ENCODE measurements at places on chromosomes 7 and 10.

DNA sequence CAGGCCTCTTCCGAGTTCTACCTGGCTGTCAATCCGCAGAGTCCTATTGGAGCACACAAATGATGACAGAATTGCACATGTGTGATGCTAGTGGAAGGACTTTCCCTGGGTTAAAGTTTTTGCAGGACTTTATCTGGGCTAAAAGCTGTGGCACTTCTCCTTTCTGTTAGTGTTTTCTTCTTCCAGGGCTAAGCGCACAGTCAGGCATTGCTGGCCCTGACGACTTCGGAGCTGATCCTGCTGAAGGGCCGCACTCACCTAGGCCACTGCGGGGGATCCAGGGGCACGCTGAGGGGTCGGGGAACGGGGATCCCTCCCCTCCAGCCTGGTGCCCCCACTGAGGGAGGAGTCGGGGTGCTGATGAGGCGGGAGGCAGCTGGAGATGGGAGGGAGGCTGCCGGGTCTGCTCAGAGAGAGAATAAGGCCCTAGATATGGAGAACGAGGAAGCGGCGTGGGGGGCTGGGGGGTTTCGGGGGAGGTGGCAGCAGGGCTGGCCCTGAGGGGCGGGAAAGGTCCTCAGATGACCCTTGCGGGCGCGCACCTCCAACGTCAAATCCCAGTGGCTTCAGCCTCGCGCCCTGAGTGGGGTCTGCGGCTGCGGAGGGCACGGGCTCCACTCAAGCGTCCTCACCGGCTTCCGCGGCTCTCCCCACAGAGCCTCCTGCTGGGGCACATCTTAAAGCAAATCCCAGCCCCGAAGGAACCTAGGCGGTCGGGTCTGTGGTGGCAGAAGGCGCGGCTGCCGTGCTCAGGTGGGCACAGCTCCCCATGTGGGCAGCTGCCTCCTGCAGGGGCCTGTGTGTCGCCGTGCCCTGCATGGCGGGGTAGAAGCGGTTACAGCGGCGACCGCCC is 30.9 kb downstream of the AGR3 start:
- DNase-seq: no peak

DNA sequence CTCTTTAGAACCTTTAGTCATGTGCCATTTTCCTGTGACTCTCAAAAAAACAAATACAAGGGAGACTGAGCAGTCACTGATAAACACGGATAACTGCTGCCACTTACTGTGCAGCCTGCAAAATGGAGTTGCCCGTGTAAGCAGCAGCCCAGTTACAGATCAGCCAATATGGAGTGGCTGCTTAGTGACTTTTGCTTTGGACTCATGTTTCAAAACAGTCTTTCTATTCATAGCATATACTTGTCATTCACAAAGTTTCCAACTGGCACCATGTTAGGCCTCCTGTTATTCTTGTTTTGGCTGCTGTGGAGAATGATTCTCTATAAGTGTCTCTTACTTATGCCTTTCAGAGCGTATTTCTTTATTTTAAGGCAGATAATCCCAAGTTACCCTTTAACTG is 3.0 kb downstream of the FAM204A start:
- DNase-seq: no peak

GRCh38 chr7:140417456-140418155 is 13.7 kb downstream of the RAB19 start:
- DNase-seq: no peak

- DNase-seq: no peak
Measured at GRCh38 chr10:96721207-96721572, 876 bp upstream of the PIK3AP1 start.

GRCh38 chr10:30365278-30365677 is 16.2 kb upstream of the MTPAP start:
- DNase-seq: no peak

- DNase-seq: no peak
Measured at GRCh38 chr7:20539201-20539600, 76.3 kb upstream of the ABCB5 start.

DNA sequence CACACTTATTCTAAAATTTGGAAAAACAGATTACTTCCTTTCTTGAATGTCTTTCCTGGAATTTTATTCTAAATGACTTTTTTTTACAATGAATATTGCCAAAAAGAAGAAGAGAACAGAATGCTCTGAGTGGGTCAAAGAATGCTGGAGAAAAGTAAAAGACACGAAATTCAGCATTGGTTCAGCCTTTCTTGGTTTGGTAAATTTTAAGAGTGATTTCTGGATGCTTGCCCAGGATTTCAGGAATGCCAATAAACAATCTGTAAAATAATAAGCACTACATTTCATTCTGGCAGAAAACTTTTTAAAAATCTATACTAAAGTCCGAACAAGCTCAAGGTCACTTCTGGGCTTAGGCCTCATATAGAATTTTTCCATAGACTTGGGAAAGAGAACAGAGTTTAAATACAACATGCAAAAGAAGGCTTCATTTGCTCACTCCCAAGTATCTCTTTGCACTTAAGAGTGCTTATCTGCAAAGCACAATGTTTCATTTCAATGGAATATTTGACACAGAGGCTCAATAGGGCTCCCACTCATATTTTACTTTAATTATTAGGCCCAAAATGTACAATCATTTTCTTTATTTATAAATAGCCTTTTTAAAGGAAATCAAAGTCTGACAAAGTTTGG is 359.5 kb upstream of the ANKRD30A start:
- no peak for DNase-seq

- no peak for DNase-seq
Measured at GRCh38 chr10:77638321-77639101, 903 bp upstream of the KCNMA1 start.

DNA sequence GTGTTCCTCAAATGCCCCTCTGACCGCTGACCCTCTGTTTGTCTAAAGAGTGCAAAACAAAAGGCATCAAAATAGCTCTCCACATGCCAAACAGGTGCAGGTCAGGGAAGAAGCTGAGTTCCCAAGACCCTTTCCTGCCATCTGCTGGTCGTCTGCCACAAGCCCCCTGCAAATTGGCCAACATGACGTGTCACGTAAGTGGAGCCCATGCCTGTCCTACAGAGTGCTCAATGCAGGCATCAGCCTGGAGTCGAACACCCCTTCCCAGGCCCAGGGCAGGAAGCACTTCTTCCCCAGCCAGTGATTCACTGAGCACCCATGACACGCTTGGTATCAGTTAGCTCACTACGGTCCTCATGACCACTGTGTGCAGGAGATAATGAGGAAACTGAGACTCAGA is 14.1 kb downstream of the TMEM72 start:
- no peak for DNase-seq

DNA sequence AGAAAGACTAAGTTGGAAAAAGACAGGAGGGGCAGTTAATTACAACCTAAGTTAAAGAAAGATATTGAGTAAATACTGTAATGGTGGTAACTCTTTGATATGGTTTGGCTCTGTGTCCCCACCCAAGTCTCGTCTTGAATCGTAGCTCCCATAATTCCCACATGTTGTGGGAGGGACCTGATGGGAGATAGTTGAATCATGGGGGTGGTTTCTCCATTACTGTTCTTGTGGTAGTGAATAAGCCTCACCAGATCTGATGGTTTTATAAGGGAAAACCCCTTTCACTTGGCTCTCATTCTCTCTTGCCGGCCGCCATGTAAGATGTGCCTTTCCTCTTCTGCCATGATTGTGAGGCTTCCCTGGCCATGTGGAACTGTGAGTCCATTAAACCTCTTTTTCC is 143.8 kb downstream of the GRK5 start:
- no peak for DNase-seq

DNA sequence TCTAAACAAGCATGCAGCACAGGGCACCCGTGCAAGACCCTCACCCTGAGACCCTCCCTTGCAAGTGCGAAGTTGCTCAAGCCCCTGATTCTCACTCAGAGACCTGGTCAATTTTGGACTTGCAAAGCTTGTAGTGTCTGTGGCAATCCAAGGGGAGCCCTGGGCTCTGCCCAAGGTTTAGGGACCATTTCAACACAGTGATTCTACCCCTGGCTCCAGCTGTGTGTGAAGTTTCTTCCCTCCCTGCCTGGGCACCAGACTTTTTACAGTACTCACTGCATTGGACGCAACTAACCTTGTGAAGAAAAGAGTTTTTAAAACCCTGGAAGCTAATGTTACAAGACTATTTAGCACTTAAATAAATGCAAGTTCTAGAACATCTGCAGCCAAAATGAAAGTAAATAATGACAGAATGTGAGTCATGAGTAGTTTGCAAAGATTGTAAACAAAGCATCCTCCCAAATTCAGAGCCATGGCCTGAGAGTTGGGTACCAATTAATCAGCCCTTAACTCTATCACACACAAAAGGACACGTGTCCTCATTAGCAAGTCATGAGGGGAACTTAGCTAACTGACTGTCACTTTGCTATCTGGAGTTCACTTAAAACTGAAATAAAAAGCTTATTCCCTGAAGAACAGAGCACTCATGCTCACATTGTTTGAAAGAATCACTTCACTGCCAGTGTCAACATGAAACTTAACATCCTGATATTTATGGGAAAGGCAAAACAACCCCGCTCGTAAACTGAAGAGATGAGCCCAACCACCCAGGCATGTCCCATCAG is 48.1 kb downstream of the RGS10 start:
- DNase-seq: no peak

DNA sequence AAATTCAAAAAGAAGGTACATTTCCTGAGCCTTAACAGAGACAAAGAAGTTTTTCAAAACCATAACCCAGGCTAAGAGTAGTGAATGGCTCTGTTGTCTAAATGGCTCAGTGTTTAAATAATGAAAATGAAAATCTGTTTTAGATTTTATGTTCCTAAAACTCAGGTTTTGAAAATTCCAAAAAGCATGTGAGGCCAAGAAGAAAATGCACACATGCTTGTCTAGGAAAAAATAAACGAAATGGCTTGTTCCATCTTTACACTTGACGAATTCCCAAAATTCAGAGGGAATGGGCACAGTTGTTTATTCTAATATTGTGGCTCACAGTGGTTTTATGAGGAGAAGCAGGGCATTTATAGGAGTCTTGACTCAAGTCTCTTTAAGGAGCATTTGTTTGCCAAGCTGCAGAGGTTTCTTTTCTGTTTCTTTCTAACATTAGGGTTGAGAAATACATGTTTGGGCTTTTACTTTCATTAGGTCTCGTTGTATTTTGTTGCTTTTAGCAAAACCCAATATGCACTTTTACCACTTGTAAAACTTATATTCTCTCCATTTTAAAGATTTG is 527.6 kb upstream of the ANKRD30A start:
- DNase-seq: no peak

DNA sequence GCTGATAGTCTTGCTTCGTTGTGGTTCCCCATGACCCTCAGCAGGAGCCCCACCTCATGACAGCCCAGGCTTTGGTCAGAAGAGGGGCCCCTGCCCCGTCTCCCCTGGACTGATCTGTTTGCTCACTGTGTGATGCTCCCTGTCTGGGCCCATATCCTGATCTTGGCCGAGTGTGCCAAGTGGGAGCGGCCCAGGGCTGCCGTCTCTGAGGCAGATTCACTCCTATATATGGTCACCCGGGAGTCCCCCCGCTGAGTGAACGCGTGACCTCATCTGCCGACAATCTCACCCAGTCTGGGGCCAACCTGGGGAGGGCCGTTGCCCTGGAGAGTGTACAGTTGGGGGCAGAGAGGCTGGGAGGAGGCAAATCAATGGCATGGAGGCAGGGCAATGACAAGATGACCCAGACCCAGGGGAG is 34.5 kb downstream of the PPIF start:
- no peak for DNase-seq

DNA sequence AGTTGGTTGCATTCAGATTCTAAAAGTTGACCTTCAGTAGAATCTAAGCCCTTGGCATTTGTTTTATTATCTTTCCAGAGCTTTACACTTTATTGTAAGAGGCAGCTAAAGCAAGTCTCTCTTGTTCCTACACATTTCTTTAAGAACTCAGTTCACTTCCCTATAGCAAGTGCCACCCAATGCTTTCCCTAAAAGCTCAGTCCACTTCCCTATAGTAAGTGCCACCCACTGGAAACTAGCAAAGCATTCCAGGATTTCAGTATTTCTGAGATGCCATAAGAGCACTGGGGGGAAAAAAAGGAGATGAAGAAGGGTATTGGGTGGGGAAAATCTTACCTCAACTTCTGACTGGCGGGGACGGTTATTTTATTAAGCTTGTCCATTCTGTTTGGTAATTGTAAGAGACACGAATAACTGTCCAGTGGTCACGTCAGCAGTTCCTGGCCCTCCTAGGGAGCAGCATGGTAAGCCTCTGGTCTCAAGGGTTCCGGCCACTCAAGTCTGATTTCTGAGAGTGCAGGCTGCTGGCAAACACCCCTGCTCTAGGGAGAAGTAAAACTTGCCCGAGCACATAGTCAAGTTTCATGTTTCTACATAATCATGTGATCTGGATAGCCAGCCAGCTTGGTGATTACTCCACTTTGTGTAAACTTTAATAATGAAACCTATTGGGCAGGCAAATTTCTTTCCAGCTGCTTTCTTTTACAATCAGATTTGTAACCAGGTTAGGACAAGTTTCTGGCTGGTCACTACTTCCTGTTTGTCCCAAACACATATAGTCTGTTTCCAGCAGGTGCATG is at the start of gene BLNK:
BLNK (minus strand) TSS at position 554 of the 800 bp plus-strand sequence; CDS start at position 383, 171 bp downstream.
- DNase-seq: no peak

- no peak for DNase-seq
Measured at GRCh38 chr7:131026297-131027000, 292.4 kb upstream of the KLF14 start.

GRCh38 chr7:151006590-151007300 is 15.9 kb downstream of the NOS3 start:
- no peak for DNase-seq

GRCh38 chr7:5455581-5456219 is 32.1 kb upstream of the TNRC18 start:
- no peak for DNase-seq

DNA sequence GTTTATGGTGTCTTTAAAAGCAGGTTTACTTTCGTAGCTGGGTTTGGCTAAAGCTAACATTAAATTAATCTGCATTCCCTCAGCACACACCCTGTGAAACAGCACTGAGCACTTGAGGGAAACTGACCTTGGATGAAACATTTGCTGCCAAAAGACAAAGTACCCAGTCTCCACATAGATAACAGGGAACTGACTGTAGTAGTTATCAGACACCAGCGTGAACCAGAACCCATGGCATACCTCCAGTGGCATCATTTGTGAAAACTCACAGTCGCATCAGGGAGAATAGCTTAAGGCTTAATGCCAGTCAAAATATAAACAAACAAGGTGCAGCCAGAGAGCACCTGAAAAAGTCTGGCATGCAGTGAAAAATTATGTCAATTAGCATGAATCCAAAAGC is 357.8 kb upstream of the C7orf33 start:
- DNase-seq: no peak

DNA sequence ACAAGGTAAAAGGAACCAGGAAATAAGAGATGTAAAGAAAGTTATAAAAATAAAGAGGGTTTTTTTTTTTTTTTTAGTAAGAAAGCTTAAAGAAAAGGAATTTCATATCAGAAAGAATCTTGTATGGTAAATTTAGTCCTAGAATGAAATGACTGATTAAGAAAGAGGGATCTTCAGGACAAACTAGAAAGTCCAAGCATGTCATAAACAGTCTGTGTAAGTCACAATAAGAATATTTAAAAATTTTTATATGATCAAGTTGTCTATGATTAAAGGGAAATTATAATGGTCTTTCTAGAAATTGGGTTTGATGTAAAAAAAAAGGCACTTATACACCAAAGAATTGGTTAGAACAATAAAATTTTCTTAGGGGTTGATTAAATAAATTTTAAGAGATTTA is 289.5 kb downstream of the XPNPEP1 start:
- DNase-seq: no peak

All from stimulated activated CD4-positive, alpha-beta T cell treated with anti-CD3 and anti-CD28 coated beads, Interleukin-1b, Interleukin-23, amount 100 ng/mL, for 1 hour (primary cell).